ENCODE measurements at places on chromosomes 5 and 9.
A peak's percentile ranks its signal among the peaks of the same experiment; 100 is the strongest.

- DNase-seq = no peak
Measured at GRCh38 chr9:122168356-122168755, 8.6 kb downstream of the MORN5 start.

DNA sequence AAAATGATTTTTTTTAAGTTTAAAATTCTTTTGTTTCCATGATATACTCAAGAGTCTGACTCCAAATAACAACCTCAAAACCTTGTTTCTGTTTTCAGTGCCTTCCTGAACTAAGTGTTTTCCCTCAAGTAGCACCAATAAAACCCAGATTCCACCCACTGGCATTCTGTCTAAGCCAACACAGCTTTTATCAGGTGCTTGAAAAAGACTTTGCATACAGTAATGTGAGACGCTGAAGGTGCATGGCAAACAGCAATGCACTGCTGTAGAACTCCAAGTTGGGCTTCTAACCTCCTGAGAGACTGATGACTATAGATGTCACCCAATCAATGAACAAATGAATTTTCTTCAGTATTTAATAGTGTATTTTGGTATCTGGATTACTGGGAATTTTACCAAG is 95.7 kb downstream of the NFIB start:
- no peak for DNase-seq

GRCh38 chr5:180785121-180785781 is 17.4 kb downstream of the MGAT1 start:
- no peak for DNase-seq

- DNase-seq = no peak
Measured at GRCh38 chr5:125313555-125313954, 567.1 kb upstream of the ZNF608 start.

DNA sequence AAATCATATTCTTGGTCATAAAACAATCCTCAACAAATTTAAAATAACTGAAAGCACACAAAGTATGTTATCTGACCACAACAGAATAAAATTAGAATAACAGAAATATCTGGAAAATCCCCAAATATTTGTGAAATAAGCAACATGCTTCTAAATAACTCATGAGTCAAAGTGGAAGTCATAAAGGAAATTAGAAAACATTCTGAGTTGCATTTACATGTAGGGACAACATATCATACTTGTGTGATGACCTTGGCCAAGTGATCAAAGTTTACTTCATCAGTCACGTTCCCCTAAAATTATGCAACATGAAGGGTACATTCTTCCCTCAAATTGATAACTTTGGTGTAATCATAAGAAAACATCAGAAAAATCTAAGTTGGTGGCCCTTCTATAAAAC is 64.7 kb downstream of the CSF2 start:
- no peak for DNase-seq

DNA sequence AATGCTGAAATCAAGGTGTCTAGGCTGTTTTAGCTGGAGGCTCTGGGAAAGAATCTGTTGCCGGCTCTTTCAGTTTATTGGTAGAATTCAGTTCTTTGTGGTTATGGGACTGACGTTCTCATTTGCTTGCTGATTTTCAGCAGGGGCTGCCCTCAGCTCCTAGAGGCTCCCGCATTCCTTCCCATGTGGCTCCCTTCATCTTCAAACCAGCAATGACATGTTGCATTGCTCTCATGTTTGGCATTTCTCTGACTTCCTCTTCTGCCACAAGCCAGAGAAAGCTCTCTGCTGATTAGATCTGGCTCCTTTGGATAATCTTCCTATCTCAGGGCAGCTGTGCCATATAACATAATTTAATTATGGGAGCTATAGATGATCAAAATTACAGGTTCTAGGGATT is 360.3 kb downstream of the LRRC70 start:
- no peak for DNase-seq

- DNase-seq = no peak
Measured at GRCh38 chr5:64502196-64502595, 3.6 kb upstream of the RGS7BP start.

- no peak for DNase-seq
Measured at GRCh38 chr9:116238225-116238624, 84.6 kb downstream of the PAPPA start.

GRCh38 chr5:14557791-14558415 is 23.7 kb upstream of the OTULINL start:
- DNase-seq = no peak

GRCh38 chr5:97501965-97502305 is 318.9 kb upstream of the RIOK2 start:
- DNase-seq = no peak

DNA sequence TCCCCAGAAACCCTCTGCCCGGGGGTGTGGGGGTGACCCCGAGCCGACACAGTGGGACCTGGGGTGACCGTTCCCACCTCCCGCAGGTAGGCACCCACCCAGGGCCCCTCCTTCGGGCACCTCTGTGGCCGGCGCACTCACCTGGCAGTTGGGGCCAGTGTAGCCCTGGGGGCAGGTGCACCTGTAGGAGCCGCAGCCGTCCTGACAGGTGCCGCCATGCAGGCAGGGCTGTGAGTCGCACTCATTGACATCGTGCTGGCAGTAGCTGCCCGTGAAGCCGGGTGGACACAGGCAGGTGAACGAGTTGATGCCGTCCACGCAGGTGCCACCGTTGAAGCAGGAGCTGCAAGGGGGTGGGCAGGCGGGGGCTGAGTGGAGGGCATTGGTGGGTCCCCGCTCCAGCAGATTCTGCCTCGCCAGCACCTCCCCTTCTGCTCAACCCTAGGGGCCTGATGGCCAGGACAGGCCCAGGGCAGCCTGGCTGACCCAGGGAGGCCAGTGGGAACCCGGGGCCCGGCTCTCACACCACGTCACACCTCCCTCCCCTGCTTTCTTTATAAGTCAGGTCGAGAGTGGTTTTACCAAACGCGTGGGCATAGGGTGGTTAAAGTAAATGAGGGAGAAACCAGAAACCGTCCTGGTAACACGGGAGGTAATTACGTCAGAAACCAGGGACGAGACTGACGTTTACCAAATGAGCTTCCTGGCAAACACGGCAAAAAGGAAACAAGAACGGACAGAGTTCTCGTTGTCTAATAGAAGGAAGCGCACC is 26.1 kb upstream of the SEC16A start:
- peak; percentile 17 for DNase-seq

- DNase-seq = no peak
Measured at GRCh38 chr5:168106008-168106761, 185.3 kb upstream of the WWC1 start.

DNA sequence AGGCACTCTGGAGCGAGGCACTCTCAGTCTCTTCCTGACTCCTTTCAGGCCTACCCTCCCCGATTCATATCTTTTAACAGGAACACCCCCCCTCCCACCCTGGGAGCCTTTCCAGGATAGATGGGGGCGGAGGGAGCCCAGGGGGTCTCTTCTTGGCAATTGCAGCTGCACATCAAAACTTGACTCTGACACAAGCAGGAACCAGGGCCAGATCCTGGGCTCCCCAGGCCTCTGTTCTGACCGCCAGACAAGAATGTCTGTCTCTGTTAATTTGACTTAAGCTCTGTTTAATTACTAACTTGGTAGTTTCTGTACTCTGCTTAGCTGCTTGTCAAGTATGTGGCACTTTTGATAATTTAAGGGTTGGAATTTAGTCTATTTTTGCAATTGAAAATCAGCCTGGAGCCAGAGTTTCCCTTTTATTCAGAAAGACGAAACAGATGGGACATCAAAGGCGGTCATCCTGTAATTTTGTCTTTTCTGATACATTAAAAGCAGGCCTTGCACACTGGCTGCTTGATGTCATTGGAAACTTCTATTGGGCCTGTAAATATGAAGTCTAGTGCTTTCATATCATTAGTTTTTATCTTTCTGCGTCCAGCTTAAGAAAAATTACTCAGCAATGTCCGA is 43.3 kb downstream of the ACTL7B start:
- DNase-seq = no peak

DNA sequence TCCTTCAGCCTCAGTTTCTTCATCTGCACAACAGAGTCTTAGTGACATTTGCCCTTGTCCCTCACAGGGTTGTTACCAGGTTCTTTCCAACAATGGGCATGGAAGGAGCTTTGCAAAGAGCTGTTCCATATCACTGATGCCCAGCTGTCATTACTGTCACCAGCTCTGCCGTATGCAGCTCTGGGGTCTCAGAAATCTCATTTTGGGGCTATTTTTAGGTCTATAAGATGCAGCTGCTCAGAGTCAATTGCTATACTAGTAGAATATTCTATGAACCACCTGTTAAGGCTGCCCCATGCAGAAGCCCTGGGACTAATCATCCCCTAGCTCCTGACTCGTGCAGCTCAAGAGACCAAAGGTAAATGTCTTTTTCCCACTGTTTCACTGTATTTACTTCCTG is 105.1 kb upstream of the TNPO1 start:
- DNase-seq = no peak

GRCh38 chr9:137275588-137276472 is 1.7 kb upstream of the TOR4A start:
- no peak for DNase-seq

- DNase-seq = peak; percentile 15
Measured at GRCh38 chr9:85610074-85610860, 131.5 kb downstream of the AGTPBP1 start.

DNA sequence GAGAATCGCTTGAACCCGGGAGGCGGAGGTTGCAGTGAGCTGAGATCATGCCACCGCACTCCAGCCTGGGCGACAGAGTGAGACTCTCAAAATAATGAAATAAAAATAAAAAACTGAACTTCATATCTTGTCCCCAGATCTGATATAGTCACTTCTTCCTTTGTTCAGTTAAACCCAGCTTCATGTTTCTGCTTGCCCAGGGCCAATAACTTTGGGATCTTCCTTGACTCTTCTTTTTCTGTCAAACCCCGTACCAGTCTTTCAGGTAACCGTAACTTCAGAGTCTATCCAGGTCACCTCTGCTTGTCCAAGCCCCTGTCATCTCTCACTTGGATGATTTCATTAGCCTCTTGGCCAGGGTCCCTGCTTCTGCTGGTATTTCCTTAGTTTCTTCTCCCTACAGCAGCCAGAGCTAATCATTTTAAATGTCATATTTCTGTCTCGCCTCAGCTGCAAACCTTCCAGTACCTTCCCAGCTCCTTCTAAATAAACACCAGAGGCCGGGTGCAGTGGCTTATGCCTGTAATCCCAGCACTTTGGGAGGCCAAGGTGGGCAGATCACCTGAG is 19.7 kb upstream of the ABL1 start:
- no peak for DNase-seq

DNA sequence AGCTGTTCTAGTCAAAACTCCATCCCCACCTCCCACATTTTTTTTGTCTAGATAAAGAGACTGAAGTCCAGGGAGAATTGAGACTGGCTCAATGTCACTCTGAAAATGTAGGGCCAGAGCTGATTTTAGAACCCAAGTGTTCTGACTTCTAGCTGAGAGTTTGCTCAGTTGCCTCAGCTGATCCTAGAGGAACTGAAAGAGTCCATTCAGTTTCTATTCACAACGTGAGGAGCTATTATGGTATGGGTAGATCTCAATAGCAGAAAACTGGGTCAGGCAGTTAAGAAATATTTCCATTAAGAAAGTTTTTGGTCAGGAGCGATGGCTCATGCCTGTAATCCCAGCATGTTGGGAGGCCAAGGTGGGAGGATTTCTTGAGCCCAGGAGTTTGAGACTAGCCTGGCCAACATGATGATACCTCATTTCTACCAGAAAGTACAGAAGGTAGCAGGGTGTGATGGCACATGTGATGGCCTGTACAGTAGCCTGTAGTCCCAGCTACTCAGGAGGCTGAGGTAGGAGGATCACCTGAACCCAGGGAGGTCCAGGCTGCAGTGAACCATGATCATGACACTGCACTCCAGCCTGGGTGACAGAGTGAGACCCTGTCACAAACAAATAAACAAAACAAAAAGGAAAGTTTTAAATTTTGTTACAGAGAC is 61.7 kb downstream of the GLRA1 start:
- DNase-seq = no peak

GRCh38 chr5:141800617-141801016 is 77.6 kb downstream of the PCDH1 start:
- no peak for DNase-seq

DNA sequence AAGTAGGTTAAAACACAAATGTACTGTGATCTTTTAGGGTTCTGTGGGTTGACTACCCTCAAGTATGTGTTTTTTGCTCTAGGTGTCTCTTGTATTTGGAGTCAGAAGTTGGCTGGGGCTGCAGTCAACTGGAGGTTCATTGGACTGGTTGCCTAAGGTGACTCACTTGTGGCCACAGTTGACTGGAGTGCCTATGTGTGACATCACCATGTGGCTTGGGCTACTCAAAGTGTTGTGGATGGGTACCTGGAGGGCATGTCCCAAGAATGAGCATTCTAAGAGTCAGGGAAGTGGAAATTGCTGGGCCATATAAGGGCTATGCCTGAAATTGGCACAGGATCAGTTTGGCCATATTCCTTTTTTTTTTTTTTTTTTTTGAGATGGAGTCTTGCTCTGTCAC is 27.4 kb downstream of the SNX30 start:
- DNase-seq = no peak

- no peak for DNase-seq
Measured at GRCh38 chr5:90015584-90016018, 394.0 kb downstream of the CETN3 start.

- no peak for DNase-seq
Measured at GRCh38 chr5:43418561-43418960, 6.4 kb upstream of the CCL28 start.

DNA sequence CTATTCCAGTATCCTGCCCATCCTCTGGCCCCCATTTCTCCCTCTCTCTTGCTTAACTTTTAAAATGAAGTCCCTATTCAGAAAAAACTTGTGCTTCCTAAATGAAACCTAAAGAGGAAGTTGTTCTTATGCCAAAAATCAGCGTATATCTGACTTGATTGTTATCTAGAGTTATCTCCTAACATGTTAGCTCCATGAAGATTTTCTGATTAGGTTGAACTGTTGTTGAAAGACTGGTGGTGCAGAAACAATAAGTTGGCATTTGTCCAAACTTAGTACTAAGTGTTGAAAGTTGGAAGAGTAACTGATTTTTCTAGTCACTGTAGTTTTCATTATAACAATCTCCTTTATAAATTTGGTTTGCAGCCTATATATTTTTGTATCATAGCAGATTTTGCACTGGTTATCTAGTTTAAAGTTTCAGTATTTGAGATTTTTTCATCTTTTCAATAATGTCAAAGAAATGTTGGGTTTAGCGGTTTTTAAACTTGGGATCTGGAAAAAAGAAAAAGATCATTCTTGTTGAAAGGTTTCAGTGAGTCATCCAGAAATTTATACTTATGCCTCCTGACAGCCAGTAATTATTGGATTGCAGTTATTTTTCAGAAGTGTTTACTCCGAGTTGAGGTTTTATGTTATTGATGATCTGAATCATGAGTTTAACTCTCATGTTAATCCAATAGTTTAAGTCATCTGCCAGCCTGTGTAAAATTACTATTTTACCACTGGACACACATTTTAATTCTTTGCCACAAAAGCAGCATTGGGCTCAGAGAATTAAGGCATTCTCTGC is 60.6 kb downstream of the PAM start:
- no peak for DNase-seq
